Fibroblast of skin of back (primary cell): ENCODE measurements at places on chromosomes 2 and 18.
A peak's percentile ranks its signal among the peaks of the same experiment; 100 is the strongest.

GRCh38 chr2:70944111-70944690 lies 8.5 kb downstream of the ATP6V1B1 start:
- DNase-seq, result no peak

GRCh38 chr2:152396763-152397162 lies 61.8 kb downstream of the FMNL2 start:
- peak; percentile 66 for DNase-seq

- DNase-seq, result no peak
These were observed 206.5 kb upstream of the SH3BP4 start for GRCh38 chr2:234745347-234745746.

- peak; percentile 8 for DNase-seq
These were observed 88.7 kb downstream of the ADD2 start for GRCh38 chr2:70679259-70679658.

DNA sequence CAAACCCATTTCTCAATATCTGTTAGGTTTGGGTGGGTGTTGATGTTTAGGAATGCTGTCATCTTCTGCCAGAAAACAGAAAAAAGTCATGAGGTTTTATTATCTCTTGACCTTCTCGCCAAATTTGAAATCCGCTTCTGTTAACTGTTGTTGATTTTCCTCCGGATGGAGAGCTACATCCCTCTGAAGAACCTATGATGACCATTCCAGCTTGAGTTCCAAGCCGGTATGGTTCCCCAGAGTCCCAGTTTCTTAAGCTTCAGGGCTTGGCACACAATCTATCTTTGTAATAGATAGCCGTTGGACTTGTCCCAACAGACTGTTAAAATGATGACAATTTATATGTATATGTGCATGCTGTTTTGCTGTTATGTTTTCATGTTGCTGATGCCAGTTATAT lies 1201.0 kb downstream of the LRP1B start:
- no peak for DNase-seq

- no peak for DNase-seq
These were observed 21.5 kb upstream of the GALNT3 start for GRCh38 chr2:165815299-165816141.

GRCh38 chr2:119958670-119959268 lies 54.1 kb upstream of the EPB41L5 start:
- DNase-seq, result peak; percentile 59

DNA sequence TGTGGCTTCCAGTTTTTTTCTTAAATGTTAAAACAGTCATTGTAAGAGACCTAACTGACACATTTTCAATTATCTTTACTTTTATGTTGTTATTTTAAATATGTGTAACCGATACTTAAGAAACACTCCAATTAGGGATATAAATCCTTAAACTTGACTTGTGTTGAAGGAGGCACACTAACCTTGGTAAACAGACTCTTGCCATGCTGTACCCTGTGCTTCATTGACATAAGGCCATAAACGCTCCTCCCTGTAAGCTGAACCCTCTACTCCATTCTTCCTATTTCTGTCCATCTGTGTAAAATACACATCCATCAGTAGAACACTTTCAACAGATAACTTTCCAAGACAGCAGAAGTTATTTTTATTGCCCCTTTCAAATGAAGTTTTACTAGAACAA lies 780.5 kb upstream of the FAM98A start:
- DNase-seq, result no peak

DNA sequence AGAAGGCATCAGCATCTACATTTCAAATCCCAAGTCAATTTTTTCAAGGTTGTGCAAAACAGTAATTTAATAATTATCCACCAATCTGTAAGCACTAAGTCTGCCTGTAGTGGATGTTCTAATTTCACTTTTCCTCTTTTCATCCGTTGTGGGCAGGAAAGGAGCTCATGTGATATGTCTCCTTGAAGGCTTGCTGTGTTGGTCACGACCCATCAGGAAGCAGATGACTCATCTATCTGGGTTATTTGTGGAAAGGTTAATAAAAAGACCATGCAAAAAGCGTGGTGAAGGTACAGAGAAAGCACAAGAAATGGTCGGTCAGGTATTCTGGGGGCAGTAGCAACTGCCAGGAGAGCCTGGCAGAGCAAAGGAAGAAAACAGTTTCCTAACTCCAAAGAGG lies 476.7 kb upstream of the RAB6C start:
- peak; percentile 8 for DNase-seq

DNA sequence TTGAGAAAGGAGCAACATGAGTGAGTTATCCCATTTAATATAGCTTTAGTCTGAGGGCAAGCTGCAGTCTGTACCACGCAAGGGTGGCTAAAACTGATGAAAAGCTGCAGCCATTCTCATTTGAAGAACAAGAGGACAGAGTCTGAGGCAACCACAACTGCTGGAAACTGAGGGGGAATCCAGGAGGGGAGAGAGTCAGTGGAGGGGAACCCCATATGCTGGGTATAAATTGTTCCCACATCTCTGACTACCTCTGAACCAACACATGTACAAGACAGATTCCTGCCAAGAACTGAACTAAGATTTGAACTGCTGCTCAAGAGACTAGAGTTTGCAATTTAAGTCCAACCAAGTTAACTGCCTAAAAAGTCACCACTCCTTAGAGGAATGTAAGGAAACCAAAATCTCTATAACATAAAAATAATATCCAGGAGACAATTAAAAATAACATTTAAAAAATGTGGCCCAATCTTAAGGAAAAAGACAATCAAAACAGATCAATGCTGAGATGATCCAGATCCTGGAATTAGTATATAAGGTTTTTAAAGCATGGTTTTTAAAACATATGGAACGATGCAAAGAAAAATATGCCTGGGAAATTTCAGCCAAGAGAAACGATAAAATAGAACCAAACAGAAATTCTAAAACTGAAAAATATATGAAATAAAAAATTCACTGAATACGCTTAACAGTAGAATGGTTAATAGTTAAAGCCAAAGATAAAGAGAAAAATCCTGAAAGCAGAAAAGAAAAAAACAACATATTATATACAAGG lies 11.2 kb downstream of the CWC22 start:
- no peak for DNase-seq

DNA sequence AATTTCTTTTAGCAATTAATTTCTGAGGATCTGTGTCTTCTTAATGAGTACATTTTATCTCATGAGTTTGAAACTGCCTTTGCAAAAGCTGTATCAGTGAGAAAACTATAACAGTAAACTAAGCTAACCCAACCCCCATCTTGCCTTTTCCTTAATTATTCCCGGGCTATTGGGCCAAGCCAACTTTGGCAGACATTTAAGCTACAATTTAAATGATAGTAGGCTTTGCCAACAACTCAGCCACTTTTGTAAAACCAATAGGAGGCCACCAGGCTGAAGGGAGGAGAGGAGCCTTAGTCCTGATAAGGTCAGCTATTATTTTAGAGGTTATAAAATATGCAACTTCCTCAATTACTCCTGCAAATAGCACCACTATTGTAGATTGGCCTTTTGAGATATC lies 218.0 kb upstream of the KCNJ3 start:
- DNase-seq, result no peak

- DNase-seq, result peak; percentile 58
These were observed 818 bp upstream of the IKZF2 start for GRCh38 chr2:213152065-213152794.

DNA sequence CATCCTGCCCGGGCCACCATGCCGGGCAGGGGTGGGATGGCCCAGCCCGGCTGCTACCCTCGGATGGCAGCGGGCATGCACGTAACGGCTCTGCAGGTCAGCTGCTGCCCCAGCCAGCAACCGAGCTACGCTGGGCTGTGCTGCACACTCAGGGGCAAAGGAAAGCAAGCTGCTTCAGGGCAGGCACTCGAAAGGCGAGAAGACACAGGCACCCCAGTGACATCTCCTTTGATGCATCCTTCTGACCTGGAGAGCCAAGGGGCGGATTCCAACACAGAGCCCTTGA lies 8.8 kb downstream of the HDAC4 start:
- no peak for DNase-seq

- peak; percentile 71 for DNase-seq
These were observed 572 bp upstream of the ZNF516 start for GRCh38 chr18:76495435-76496193.

DNA sequence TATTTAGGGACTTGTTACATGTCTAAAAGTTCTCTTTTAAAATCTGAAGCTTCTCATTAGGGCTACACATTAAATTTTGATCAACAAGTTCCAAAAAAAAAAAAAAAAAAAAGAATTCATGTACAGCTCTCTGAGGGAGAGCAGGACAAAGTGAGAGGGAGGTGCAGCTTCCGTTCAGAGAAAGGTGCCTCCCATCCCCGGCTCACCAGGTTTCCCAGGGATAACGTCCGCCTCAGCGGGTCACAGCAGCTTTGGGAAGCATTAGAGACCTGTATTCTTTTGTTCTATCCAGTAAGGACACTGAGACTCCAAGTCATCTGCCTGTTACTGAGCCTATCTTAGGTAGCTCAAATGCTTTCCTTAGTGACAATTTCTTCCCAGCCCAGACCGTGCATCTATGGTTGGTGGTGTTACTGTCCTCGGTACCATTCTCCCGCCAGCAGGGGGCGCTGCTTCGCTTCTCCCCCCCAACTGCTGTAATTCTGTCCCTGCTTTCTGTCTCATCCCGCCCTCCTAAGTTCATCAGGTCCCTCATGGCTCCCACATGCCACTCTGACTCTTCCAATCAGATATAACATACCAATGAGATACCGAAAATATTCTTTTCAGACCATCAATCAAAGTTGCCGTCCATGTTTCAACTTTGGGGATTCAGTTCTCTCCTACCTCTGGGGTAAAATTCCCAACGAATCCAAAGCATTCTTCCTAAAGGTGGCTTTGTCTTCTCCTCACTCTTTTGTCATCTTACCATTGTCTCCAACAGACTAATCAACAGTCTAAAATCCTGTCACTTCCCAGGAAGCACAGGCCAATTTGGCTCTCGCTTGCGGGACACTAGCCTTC lies 466.5 kb downstream of the METTL4 start:
- DNase-seq, result peak; percentile 50

DNA sequence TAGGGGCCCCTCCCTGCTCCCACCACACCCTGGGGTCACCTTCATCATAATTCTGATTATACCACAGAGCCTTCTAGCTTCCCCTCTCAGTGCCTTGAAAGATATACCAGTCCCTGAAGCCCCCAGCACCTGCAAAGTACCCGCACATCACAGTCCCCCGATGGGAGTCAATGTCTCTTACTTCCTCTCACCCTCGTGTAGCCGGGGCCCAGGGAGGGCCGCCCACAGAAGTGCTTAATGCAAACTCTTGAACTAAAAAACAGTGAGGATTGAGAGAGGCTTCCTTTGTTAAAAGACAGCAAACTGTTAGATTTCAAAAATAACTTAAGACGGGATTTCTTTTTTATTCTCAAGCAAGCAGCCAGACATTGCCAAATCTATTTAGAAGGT lies 76.5 kb downstream of the SFXN5 start:
- DNase-seq, result no peak

DNA sequence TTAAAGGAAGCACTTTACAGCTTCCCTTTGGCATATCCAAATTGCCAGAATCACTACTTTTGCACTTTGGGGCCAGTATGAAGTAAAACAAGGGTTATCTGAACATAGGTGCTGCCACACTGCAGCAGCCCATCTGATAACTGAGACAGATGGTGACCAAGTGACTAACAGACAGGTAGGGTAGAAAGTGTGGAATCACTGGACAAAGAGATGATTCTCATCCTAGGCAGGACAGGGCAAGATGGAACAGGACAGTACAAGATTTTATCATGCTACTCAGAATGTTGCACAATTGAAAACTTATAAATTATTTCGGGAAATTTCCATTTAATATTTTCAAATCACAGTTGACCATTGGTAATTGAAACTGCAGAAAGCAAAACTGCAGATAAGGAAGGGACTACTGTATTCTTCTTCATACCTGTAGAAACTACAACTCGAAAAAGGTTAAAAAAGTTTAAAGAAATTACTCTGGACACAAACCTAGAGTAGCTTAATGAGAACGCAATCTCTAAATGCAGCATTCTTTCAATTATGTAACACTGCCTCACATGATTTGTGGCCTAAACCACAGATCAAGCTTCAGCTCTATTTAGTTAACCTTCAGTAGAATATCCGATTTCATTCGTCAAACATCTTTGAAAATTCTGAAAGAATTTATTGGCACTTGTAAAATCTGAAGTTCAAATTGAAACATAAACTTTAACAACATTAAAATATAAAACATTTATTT lies 31.4 kb downstream of the HEATR5B start:
- DNase-seq, result no peak

DNA sequence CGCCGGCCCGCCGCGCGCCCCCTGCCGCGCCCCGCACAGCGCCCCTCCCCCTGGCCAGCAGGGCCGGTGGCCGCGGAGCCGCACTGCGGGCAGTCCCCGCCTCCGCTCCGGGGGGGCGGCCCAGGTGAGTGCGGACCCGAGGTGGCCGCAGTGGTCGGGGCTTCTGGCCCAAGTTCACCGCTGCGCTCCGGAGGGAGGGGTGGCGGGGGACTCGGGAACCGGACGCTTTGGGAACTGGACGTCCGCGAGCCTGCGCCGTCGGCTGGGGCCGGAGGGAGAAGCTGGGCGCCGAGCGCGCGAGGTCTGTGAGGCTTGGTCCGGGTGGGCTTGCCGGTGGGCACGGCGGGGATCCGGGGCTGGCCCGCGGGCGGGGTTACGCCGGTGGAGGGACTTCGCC lies 591 bp upstream of the LDLRAD4 start:
- no peak for DNase-seq

DNA sequence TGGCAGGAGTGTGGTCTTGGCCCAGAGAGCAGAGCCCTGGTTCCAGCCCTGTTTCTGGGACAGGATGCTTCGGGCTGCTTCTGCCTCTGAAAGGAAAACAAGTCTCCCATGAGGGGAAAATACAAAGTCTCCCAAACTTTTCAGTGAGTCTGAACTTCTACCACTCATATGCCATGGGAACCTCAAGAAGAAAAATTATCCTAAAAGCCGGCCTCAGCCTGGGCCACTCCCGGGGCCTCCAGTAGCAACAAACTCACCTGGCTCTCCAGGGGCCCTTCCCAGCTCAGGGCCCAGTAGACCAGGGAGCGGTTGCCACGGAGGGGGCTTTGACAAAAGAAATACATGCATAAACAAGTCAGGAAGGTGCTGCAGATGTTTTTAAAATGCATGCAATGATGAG lies 289.2 kb upstream of the HDAC4 start:
- DNase-seq, result no peak
